AG09319 (cell line): ENCODE measurements at places on chromosomes 2 and 18.

DNA sequence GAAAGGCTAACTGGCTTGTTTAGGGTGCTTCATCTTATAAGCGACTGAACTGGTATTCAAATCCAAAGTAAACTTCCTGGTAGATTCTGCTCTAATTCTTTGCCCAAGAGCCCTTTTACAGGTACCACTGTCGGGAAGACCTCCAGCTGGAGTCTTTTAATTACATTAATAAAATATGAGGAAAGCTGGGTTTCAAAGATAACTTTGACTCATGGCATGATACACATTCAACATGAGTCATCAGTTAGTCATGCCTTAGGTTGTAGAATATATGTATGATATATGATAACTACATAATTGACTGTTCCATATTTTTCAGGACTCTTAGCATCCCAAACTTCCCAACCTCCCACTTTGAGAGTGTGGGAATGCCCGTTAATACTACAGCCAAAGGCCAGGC is 32.3 kb downstream of the ZCCHC2 start:
- DNase-seq, result no peak

- no peak for DNase-seq
Measured at GRCh38 chr18:25454730-25455129, 102.8 kb upstream of the ZNF521 start.

DNA sequence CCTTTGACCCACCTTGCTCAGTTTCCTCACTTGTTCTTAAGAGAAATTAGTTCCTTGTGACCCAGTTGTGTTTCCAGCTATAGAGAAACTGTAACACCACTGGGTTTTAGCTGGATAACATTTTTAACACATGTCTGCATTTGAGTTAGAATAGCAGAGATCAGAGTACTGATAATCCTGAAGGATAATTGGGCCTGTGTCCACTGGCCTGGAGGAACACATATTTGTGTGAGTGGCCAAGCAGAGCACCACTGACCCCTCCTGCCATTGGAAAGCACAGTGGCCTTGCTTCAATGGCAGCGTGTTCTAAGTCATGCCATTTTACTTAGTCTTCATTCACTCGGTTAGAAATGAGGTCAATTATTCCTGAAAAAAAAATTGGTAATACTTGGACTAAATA is 42.6 kb downstream of the PKP4 start:
- no peak for DNase-seq

- no peak for DNase-seq
Measured at GRCh38 chr2:20156836-20157192, 68.1 kb downstream of the SDC1 start.

GRCh38 chr2:155830351-155830750 is 502.2 kb downstream of the NR4A2 start:
- no peak for DNase-seq
